ENCODE measurements at places on chromosomes 2 and 18.

DNA sequence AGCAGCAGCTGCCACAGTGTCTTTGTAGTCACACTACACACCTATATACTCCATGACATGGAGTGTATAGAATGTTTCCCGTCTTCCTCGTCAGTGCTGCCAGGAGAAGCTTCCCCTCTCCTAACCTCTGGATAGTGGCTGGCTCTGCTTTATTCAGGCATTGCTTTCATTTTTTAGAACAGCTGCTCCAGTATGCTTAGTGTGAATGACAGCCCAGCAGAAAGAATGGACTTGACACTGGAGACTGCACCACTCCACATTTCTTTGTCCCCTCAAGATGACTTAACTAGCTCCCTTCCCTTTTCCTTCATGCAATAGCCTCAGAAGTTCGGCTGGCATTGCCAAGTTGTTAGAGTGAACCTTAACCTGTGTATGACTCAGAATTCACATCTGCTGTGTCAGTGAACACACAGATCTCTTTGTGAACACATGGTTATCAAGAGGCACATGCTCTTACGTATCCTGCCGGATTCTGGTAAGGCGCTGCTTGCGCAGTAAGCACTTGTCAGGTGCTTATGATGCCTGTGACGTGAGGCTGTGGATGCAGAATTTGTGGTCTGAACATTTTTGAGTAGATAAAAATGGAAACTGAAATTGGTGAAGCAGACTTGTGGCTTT, 73.9 kb downstream of the NEDD4L start:
- peak; percentile 81 for DNase-seq

GRCh38 chr2:56369316-56369715, 185.5 kb downstream of the CCDC85A start:
- DNase-seq, result no peak

DNA sequence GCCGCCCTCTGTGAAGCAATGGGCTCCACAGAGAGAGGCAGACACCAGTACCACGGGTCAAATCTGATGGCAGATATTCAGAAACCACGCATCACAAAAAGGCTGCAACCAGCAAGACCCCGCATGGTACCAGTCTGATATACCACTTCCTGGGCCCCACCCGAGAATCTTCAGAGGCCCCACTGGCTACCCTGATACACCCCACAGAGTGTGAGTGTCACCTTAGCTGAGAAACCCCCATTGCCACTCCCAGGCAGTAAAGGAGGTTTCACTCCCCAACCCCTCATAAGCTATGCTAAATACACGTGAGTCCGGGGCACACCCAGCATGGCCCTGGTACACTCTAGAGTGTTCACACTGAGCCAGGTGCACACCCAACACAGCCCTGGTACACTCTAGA, 160.0 kb downstream of the EIPR1 start:
- DNase-seq, result no peak

DNA sequence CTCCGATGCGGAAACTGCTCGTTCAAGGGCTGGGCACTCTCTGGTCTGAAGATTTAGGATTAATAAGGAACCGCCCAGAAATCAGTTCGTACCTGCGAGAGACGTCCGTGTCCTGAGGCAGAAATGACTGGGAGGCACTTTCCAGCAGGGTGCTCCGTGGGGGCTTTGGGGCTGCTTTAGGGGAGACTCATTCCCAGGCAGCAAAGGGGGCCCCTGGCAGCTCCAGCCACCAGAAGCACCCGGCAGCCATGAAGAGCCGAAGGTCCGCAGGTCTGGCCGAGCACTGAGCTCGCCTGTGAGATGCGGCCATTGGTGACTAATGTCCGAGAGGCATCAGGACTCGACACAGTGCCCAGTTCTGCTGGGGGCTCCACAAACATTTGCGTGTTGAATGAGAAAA, 20.9 kb downstream of the KCNG2 start:
- DNase-seq, result no peak

GRCh38 chr2:236823963-236824362, 254.3 kb downstream of the ACKR3 start:
- no peak for DNase-seq

All from HFF-Myc (cell line).